ENCODE measurements at places on chromosomes 16 and 17. TPM values are rescaled to one million over a fixed set of nuclear protein-coding genes. Genes with fewer than 3 reads are reported as not detected.

GRCh38 chr16:18789515-18789849, 652 bp downstream of the RPS15A start:
- DNase-seq: no peak

GRCh38 chr16:13992322-13992721, 72.4 kb downstream of the ERCC4 start:
- DNase-seq: no peak

- no peak for DNase-seq
Observed at GRCh38 chr16:262121-262745, 13.5 kb downstream of the RGS11 start.

The ARHGAP23 gene
- 47.9 TPM for total RNA-seq
